ENCODE measurements at places on chromosomes 16 and 17. TPM values are rescaled to one million over a fixed set of nuclear protein-coding genes. Genes with fewer than 3 reads are reported as not detected.

GRCh38 chr17:57739402-57740234 is 5.5 kb downstream of the CCDC182 start:
- no peak overlapping the region for H3K27ac ChIP-seq
- no peaks in the 10 kb centered on the region for H3K4me1 ChIP-seq
- no peak for DNase-seq
- no peaks in the 10 kb centered on the region for H3K36me3 ChIP-seq

DNA sequence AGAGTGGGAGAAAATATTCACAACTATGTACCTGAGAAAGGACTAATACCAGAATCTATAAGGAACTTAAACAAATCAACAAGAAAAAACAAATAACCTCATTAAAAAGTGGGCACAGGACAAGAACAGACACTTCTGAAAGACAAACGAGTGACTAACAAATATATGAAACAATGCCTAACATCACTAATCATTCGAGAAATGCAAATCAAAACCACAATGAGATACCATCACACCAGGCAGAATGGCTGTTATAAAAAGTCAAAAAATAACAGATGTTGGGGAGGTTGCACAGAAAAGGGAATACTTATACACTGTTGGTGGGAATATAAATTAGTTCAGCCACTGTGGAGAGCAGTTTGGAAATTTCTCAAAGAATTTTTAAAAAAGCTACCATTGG is 83.5 kb upstream of the WSCD1 start:
- no peaks in the 10 kb centered on the region for H3K4me1 ChIP-seq
- no peaks in the 10 kb centered on the region for H3K27me3 ChIP-seq
- no peaks in the 10 kb centered on the region for H3K36me3 ChIP-seq
- H3K27ac ChIP-seq: no peak overlapping the region
- DNase-seq: no peak

DNA sequence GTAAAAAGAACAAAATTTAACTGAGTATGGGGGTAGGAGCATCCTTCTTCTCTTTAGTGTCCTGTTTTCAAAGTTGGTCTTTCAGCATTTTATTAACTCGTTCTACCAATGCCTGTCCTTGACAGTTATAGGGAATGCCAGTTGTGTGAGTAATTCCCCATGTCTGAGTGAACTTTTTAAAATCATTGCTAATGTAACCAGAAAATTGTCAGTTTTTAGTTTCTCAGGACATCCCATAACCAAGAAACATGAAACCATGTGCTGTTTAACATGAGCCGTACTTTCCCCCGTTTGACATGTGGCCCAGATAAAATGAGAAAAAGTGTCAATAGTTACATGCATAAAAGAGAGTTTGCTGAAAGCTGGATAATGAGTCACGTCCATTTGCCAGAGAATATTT is 71.4 kb upstream of the ARL4D start:
- H3K36me3 ChIP-seq: no peaks in the 10 kb centered on the region
- no peak overlapping the region for H3K4me3 ChIP-seq
- no peak for DNase-seq
- no peaks in the 10 kb centered on the region for H3K27me3 ChIP-seq

The NDRG4 gene
- 6.7 TPM for total RNA-seq

The CACNA1H gene
- 6.5 TPM for total RNA-seq

Measured in Caco-2 (cell line).